ENCODE measurements at places on chromosomes 5 and 9.

DNA sequence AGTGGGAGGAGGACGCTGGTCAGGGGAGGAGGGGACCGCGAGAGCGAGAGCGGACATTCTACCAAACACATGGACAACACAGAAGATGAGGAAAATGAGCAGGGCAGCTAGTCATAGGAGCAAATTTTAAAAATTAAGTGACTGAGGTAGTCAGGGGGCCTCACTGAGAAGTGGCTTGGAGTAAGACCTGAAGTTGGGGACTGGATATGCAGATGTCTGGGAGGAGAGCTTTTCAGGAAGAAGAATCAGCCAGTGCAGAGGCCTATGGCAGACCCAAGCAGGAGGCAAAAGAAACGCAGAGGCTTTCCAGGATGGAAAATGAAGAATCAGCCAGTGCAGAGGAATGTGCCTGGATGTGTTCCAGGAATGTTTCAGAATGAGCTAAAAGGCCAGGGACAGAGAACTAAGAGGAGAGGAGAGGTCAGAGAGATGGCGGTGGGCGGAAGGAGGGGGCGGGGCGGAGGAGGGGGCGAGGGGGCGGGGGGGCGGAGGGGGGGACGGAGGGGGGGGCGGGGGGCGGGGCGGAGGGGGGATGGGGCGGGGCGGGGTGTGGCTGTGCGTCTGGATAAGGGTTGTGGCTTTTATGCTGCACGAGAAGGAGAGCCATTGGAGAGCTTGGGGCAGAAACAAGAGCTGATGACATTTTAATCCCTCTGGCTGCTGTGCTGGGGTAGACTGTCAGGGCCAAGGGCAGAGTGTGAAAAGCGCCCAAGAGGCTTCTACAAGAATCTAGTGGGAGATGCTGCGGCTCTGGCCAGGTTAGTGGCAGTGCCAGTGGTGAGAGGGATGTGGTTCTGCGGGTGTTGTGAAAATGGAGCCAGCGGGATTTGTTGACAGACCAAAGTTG lies 129.6 kb downstream of the KCNIP1 start:
- peak; percentile 75 for DNase-seq

- DNase-seq = peak; percentile 86
These were observed at the start of gene CDC42SE2 for GRCh38 chr5:131263648-131264450. Gene CDC42SE2 (plus strand): TSS chr5:131264053. CDS start chr5:131359494, 95,441 bp downstream.

- peak; percentile 77 for DNase-seq
These were observed 129.0 kb downstream of the PIK3R1 start for GRCh38 chr5:68344447-68345111.

DNA sequence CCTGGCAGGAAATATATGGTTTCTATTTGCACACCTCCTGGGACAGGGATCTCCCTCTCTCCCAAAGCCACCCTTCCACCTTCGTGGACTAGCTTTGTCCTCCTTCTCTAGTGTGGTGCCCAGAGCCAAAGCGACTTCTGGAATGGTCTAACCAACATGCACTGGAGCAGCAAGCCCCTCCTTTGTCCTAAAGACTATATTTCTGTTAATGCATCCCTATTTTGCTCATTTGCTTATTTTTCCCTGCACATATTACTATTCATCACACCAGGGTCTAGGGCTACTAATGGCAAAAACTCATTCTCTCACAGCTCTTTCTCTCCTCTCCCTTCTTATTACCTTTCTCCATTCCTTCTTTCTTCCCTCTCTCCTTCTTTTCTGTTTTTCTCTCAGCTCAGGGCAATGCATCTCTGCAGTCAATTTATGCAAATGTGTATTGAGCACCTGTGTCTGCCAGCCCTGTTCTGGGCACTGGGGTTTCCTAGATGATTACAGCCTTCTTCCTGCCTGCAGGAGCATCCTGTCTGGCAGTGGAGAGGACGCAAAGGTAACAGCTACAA lies 2.8 kb upstream of the NEURL1B start:
- DNase-seq = no peak

GRCh38 chr5:150217873-150218692 lies 28.2 kb downstream of the SLC6A7 start:
- peak; percentile 78 for DNase-seq

DNA sequence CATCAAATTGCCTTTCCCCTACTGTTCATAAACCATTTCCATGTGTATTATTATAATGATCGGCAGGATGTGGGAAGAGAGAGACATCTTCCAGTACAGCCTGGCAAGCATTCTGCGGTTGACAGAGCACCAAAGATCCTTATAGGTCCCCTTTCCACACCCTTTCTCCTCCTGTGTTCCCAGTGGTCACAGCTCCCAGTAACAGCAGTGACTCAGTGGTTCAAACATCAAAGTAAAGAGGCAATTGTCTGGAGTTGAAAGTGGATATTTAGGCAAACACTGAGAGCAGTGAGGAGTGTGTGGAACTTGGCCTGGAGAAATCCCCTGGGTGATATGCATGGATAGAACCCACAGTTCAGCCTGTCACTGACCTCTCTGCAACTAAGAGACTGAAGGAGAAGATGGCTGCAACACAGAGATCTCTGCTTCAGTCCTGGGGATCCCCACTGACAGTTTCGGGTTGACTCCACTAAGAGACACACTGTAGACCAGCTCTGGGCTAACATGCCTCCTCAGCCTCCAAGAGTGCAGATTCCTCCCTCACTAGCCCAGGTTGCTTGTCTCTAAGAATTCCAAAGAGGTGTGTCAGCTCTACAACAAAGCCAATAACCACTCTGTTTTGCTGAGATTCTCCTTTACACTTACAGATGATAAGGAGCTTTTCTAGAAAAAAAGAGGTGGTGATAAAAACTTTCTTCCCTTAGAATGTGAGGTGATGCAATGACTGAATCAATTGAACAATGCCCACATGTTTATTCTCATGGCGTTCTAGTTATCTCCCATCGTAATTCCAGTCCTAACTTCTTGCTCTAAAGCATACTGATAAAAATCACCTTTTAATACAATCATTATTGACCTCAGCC lies 94.4 kb upstream of the IL6ST start:
- peak; percentile 77 for DNase-seq

DNA sequence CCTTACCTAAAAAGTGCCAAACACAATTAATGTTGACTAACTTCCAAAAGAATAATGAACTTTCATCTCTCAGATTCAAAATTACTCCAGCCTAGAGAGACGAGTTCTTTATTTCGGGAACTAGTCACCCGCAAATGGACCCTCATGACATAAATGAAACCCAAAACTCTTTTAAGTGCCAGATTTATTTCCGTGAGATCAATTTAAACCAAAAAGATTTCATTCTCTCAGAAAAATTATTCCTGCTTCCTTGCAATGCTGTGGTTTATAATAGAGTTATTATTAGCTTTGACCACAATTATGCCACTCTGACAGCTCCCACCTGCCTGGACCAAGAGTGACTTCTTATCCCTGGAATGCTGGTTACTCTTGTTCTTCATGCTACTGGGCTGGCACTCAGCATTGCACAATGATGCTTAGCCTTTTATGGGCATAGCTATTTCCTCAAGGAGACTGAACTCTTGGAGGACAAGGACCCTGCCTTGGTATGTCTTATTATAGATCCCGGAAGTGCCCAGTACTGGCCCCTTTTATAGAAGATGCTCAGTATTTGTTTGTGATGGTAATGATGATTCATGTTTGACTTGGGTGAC lies 183.5 kb downstream of the SNX18 start:
- DNase-seq = peak; percentile 96

GRCh38 chr5:116410336-116410890 lies 164.2 kb downstream of the SEMA6A start:
- DNase-seq = no peak

DNA sequence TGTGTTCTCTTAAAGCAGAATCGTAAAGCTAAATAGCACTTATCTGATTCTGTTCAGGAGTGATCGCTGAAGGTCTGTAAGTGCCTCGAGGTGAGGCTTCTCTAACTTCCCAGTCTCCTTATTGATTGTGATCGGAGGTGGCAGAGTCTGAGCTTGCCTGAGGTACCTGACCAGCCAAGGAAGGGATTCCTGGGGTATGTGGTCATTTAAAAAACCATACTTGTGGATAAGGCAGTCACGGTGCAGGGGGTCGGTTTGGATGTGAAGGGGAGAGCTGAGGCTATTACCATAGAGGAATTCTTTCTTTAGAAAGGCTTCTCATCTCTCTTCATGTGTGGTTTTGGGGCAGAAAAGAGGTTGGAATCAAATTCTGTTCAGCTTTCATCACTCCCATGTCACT lies 193.7 kb downstream of the TLE4 start:
- DNase-seq = no peak

DNA sequence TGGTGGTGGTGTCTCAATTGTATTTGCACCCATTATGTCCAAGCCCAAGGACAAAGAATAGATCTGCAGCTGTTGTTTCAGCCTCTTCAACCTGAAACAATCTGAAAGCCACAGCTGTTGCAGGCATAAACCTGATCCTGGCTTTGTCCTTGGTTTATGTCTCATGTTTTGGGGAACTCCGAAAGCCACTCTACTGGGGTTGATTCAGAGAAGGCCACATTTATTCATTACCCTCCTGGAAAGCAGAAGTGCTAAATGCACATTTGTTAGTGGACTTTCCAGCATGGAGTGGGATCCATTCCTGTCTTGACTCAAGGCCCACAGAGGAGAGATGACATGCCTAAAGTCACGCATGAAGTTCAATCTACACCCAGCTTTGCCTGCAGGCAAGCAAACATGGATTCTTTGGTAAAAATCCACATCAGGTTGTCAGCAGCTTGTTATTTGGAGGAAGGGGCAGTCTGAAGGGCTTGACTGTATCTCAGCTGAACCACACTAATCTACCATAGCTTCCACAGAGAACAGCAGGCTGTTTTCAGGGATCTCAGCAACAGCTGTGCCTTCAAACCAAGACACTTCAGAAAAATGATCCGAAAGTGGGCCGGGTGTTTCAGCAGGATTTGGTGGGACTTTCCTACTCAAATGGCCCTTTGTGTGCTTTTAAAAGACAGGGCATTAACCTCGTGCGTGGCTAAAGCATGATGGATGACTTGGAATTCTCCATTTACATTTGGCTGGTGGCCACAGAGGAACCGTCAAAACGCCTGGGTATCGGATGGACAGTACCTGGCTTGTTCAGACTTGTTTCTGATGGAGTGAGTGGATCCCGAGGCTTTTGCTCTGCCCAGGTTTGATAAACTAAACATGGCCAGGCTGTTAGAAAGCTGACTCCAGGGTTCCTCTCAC lies 36.2 kb upstream of the ADAM19 start:
- DNase-seq = no peak

DNA sequence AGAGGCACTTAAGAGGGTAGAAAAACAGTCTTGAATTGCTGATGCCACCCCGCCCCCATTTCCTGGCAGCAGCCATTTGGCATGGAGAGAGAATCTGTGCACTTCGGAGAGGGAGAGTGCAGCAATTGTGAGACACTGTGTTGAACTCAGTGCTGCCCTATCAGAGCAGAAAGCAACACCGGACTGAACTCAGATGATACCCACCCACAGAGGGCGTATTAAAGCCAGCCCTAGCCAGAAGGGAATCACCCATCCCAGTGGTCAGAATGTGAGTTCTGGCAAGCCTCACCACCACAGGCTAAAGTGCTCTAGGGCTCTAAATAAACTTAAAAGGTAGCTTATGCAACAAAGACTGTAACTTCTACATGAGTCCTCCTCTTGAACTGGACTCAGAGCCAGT lies 88.4 kb upstream of the RGS7BP start:
- DNase-seq = no peak

DNA sequence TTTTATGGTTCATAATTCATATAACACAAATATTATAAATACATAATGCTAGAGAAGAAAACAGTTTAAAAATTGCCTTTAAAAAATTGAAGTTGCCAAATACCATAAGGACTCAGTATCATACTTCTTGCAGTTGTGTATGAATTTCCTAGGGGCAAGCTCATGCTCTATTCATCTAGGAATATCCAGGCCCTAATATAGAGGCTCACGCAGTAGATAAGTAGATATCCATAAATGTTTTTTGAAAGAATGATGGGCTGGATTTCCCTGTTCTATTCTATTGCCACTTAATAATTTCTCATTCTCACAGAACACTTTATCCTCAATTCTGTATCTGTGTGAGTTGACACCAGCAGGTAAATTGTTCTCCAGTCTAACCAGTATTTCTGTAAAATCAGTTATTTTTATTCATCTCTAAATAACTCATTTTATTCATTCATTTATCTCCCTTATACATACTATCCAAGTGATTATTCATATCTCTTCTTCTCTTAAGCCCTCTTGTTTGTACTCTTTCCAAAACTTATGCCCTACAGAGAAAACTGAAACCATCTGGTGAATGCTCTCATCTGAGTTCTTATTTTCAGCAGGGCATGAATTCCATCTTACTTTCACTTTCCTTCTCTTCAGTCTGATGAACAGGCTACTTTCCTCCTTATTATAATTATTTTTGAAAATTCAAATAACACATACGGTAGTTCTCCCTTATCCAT lies 97.1 kb downstream of the SLC44A1 start:
- peak; percentile 69 for DNase-seq

GRCh38 chr5:139113892-139114291 lies 84.3 kb downstream of the SIL1 start:
- no peak for DNase-seq

DNA sequence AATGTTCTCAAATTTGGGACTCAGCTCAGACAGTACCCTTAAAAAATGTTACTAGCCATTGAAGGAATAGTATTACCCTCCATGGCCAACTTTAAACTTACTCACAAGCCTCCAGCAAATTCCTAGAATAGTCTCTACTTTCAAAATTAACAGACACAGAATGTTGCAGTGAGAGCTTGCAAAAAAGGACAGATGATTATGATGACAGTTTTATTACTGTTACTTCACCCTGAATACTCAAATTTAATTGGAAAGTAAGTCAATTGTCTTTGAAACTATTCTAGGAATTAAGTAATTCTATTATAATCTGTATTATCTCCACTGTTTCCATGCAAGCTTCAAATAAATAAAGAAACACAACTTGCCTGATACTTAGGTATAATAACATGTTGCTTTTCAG lies 288.3 kb downstream of the SLF1 start:
- DNase-seq = no peak

- DNase-seq = no peak
These were observed 321.5 kb downstream of the NTRK2 start for GRCh38 chr9:84990850-84991513.

GRCh38 chr5:103298607-103299188 lies 40.1 kb downstream of the MACIR start:
- DNase-seq = no peak

- no peak for DNase-seq
These were observed 14.1 kb downstream of the KCNT1 start for GRCh38 chr9:135716045-135716444.

DNA sequence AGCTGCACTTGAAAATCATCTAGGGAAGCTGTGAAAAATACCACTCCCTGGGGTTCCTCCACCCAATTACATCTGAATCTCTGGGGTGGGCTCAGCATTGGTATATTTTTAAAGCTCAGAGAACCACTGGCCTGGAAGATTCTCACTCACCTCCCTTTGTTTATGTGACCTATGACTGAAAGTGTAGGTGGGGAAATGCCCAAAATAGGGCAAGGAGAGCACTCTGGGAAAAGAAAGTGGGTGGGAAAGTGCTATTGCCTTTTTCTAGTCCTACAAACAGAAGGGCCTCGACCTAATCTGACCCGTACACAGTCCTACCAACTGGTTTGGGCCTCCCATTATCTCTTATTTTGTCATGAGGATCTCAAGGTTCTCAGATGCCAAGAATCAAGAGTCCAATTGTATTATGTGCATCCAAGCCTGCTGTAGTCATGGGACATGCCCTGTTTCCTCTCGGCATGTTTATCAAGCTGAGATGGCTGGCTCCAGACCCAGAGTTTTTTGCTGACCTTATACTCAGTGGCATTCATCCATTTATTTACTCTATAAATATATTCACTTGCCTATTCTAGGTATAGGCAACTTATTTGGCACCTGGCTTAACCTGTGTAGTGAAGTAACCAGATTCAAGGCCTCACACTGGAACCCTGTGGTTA lies 483.7 kb downstream of the ENC1 start:
- DNase-seq = no peak

All from iris pigment epithelial cell (primary cell).